ENCODE measurements at places on chromosomes 13 and 19. TPM values are rescaled to one million over a fixed set of nuclear protein-coding genes. Genes with fewer than 3 reads are reported as not detected.

Gene KCNN4
- not detected for total RNA-seq

Gene SLAIN1
- total RNA-seq: 28.7 TPM

Gene ZNF20
- total RNA-seq: 10.2 TPM

Gene ATP4B
- total RNA-seq: not detected

Gene IRGC
- not detected for total RNA-seq

Gene ICAM4
- 0.47 TPM for total RNA-seq

Gene ZNF534
- total RNA-seq: not detected

Gene GIPC1
- total RNA-seq: 68.6 TPM

Gene ZNF540
- not detected for total RNA-seq

Gene PVR
- 30.4 TPM for total RNA-seq

Gene ZNF135
- total RNA-seq: 9.3 TPM

Gene CEACAM4
- total RNA-seq: not detected

Gene C1QTNF9B
- not detected for total RNA-seq

Gene NCCRP1
- 0.42 TPM for total RNA-seq

Gene TNNT1
- 22.9 TPM for total RNA-seq

Gene PALM
- 40.8 TPM for total RNA-seq

Gene MEDAG
- total RNA-seq: not detected

Gene CD33
- total RNA-seq: not detected

Gene MBD3L2
- not detected for total RNA-seq

Gene SULT2A1
- not detected for total RNA-seq
